ENCODE measurements at places on chromosomes 11 and 22.

- no peaks in the 10 kb centered on the region for H3K4me1 ChIP-seq
- peaks cover 6% of the 10 kb centered on the region for H3K27me3 ChIP-seq
- no peaks in the 10 kb centered on the region for H3K36me3 ChIP-seq
- no peak overlapping the region for H3K27ac ChIP-seq
- DNase-seq, result no peak
Measured at GRCh38 chr11:126543691-126544090, 188.2 kb downstream of the ST3GAL4 start.

- no peaks in the 10 kb centered on the region for H3K27me3 ChIP-seq
- peaks cover 15% of the 10 kb centered on the region for H3K4me1 ChIP-seq
- peak overlapping the region; percentile 15 for H3K27ac ChIP-seq
Measured at GRCh38 chr11:47905358-47906059, 57.4 kb upstream of the NUP160 start.

GRCh38 chr11:105489446-105489845 is 120.4 kb upstream of the GRIA4 start:
- no peaks in the 10 kb centered on the region for H3K36me3 ChIP-seq
- no peaks in the 10 kb centered on the region for H3K4me1 ChIP-seq
- peaks cover 4% of the 10 kb centered on the region for H3K27me3 ChIP-seq
- DNase-seq, result no peak
- H3K4me3 ChIP-seq, result no peak overlapping the region

DNA sequence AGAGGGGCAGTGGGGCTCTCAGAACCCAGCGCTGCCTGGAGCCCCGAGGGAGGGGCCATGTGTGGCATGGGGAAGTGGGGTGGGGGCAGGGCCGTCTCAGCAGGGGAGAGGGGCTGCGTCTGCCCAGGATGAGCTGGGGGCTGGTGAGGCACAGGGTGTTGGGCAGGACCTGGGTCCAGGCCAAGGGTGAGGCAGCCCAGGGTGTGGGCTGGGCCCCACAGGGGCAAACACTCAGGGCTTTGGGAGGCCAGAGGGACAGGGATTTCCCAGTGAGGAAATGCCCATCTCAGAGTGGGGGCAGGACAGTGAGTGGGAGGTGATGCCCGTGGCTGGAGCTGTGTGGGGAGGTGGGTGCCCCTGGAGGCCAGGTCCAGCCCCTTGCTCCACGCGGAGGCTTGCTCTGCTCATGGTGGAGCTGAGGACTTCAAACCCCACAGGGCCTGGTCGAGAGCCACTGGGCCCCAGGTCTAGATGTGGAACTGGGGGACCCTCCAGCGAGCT is 5.4 kb downstream of the PLXNB2 start:
- no peak overlapping the region for H3K27ac ChIP-seq
- DNase-seq, result no peak
- H3K36me3 ChIP-seq, result no peaks in the 10 kb centered on the region

DNA sequence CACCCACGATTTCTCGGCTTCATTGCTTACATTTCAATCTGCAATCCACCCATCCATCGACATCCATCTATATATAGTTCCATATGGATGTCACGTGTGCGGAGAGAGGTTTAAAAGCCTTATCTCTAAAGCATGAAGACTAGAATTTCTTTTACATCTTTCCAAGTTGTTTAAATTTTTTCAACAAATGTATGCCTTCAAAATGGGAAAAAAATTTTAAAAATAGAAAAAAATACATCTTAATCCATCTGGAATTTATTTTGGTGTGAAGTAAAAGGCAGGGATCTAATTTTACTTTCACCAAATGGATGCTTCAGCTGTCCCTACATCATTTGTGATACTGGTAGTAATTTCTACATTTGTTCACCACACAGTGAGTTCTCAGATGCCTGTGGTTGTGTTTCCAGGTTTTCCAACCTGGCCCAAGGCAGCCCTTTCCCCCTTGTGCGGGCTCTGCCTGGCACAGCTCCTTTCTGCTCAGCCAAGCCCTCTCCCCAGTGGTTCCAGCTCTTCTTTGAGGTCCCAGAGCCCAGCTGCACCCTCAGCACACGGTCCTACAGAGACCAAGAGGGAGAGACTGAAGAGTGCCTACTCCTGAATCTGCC is 37.6 kb upstream of the KLHL35 start:
- H3K27me3 ChIP-seq, result no peaks in the 10 kb centered on the region
- H3K36me3 ChIP-seq, result peaks cover 2% of the 10 kb centered on the region
- no peak for DNase-seq
- peaks cover 15% of the 10 kb centered on the region for H3K4me1 ChIP-seq
- H3K4me3 ChIP-seq, result no peak overlapping the region
- no peak overlapping the region for H3K27ac ChIP-seq

GRCh38 chr22:27780161-27780575 is 21.4 kb downstream of the MN1 start:
- no peak for DNase-seq
- no peaks in the 10 kb centered on the region for H3K36me3 ChIP-seq
- no peak overlapping the region for H3K4me3 ChIP-seq
- no peak overlapping the region for H3K27ac ChIP-seq

GRCh38 chr11:129960216-129961214 is 42.1 kb downstream of the PRDM10 start:
- peaks cover 11% of the 10 kb centered on the region for H3K4me1 ChIP-seq
- no peak overlapping the region for H3K4me3 ChIP-seq
- peaks cover 9% of the 10 kb centered on the region for H3K36me3 ChIP-seq
- H3K27ac ChIP-seq, result no peak overlapping the region
- H3K27me3 ChIP-seq, result no peaks in the 10 kb centered on the region

GRCh38 chr11:22130462-22131053 is 62.3 kb upstream of the ANO5 start:
- no peak for DNase-seq
- no peaks in the 10 kb centered on the region for H3K4me1 ChIP-seq
- no peaks in the 10 kb centered on the region for H3K27me3 ChIP-seq
- H3K36me3 ChIP-seq, result no peaks in the 10 kb centered on the region
- no peak overlapping the region for H3K4me3 ChIP-seq

GRCh38 chr11:117953024-117953671 is 23.9 kb upstream of the TMPRSS13 start:
- H3K27ac ChIP-seq, result peak overlapping the region; percentile 95
- peak; percentile 59 for DNase-seq
- H3K4me1 ChIP-seq, result peaks cover 71% of the 10 kb centered on the region
- no peaks in the 10 kb centered on the region for H3K27me3 ChIP-seq
- peaks cover 30% of the 10 kb centered on the region for H3K36me3 ChIP-seq

DNA sequence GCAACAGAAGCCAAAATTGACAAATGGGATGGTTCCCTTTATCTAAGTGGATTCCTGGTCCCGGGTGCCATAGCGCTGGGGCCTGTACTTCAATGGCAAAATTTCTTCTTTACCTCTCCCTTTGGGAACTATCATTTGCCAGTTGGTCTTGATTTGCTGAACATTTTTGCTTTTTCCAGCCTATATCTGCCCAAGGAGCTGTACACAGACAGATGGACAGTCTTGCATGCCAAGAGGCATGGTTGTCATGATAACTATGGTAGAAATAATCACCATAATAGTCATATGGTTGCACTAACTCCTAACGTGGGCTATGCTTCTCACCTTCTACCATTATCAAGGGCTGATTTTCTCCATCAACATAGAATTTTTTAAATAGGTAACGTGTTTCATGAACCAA is 1030.9 kb downstream of the OPCML start:
- H3K4me3 ChIP-seq, result no peak overlapping the region
- H3K27ac ChIP-seq, result no peak overlapping the region
- no peak for DNase-seq
- H3K36me3 ChIP-seq, result no peaks in the 10 kb centered on the region
- no peaks in the 10 kb centered on the region for H3K27me3 ChIP-seq

- no peaks in the 10 kb centered on the region for H3K27me3 ChIP-seq
- DNase-seq, result peak; percentile 52
- H3K27ac ChIP-seq, result no peak overlapping the region
- no peak overlapping the region for H3K4me3 ChIP-seq
- peaks cover 8% of the 10 kb centered on the region for H3K4me1 ChIP-seq
Measured at GRCh38 chr11:65204646-65205601, 23.2 kb downstream of the CAPN1 start.

DNA sequence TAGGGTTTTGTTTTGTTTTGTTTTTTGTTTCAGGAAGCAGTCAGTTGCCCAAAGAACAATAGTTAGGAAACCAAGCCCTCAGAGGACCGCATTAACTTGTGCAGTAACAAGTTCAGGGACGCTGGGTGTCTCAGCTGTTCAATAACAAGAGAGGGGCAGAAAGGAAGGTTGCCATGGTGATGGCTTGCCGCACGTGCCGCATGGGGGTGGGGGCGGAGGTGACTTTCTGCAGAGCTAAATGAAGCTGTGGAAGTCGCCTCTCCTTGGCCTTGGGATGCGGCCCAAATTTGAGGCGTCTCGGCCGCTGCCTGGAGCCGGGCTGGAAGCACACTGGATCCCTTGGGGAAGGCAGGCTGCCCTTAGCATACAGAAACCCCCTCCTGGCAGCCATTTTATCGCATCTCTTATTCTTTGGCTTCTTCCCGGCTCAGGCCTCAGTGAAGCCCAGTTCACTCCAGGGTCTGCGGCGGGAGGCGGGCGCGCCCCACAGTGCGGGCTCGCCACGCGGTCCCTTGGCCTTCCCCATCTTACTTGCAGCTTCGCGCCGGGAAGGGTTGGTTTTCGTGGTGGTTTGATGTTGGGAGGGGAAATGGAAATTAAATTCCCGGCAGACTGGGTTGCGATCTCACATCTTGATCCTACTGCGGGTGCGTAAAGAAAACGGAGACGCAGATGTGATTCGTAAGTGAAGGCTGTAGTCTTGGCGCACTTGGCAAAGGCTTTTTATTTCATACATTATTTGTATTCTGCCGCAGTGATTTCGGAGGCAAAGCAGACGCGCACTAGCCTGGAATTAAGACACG is 94.3 kb downstream of the SLC17A6 start:
- DNase-seq, result no peak
- H3K36me3 ChIP-seq, result no peaks in the 10 kb centered on the region
- H3K27ac ChIP-seq, result no peak overlapping the region
- H3K4me1 ChIP-seq, result peaks cover 14% of the 10 kb centered on the region
- peaks cover 19% of the 10 kb centered on the region for H3K27me3 ChIP-seq

DNA sequence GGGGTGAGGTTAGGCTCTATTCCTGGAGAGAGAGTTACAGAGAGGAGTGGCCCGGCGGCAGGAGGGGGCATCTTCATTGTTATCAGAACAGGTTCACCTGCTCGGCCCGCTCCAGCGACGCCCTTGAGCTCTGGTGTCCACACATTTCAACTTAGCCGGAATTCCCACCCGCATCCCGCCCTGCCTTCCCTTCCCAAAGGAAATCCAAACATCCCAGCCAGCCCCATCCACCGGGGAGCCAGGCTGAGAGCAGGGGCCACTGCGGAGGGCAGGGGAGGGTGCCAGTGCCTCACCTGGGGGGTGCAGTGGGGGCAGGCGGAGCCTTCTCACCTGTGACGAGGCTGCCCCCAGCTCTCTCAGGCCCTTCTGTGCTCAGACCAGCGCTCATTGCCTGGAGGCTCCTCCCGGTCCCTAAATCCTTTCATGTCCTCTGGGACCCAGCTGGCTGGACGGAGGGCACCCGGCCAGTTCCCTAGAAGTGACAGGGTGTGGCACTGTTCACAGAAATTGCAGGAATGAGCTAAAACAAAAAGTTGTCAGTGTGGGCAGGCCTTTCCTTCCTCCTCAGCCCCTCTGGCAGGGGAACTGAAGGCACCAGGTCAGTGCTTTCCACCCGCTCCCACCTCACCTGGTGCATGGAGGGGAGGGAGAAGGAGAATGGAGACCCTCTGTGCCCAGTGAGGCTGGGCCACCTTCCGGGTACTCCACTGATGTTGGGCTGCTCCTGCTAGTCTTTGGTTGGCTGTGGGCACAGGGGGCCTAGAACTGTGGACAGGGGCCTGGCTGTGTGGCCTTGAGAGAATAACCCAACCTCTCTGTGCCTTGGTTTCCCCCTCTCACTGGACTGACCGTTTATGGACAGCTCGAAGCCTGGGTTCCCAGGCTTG is 2.2 kb upstream of the MRGPRG start:
- no peaks in the 10 kb centered on the region for H3K36me3 ChIP-seq
- H3K27ac ChIP-seq, result no peak overlapping the region
- no peak overlapping the region for H3K4me3 ChIP-seq

GRCh38 chr11:125261588-125261987 is 97.0 kb downstream of the PKNOX2 start:
- H3K27ac ChIP-seq, result no peak overlapping the region
- H3K27me3 ChIP-seq, result peaks cover 20% of the 10 kb centered on the region
- no peak overlapping the region for H3K4me3 ChIP-seq
- H3K4me1 ChIP-seq, result peaks cover 2% of the 10 kb centered on the region
- no peaks in the 10 kb centered on the region for H3K36me3 ChIP-seq

DNA sequence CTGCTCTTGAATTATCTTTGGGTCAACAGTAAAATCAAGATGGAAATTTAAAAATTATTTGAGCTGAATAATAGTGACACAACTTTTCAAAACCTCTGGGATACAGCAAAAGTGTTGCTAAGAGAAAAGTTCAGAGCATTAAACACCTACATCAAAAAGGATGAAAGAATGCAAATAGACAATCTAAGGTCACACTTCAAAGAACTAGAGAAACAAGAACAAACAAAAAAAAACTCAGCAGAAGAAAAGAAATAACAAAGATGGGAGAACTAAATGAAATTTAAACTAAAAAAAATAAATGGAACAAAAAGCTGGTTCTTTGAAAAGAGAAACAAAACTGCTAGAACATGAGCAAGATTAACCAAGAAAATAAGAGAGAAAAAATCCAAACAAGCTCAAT is 15.0 kb upstream of the TMEM45B start:
- no peak for DNase-seq
- H3K27ac ChIP-seq, result no peak overlapping the region
- peaks cover 22% of the 10 kb centered on the region for H3K36me3 ChIP-seq
- peaks cover 18% of the 10 kb centered on the region for H3K27me3 ChIP-seq
- H3K4me1 ChIP-seq, result peaks cover 36% of the 10 kb centered on the region

DNA sequence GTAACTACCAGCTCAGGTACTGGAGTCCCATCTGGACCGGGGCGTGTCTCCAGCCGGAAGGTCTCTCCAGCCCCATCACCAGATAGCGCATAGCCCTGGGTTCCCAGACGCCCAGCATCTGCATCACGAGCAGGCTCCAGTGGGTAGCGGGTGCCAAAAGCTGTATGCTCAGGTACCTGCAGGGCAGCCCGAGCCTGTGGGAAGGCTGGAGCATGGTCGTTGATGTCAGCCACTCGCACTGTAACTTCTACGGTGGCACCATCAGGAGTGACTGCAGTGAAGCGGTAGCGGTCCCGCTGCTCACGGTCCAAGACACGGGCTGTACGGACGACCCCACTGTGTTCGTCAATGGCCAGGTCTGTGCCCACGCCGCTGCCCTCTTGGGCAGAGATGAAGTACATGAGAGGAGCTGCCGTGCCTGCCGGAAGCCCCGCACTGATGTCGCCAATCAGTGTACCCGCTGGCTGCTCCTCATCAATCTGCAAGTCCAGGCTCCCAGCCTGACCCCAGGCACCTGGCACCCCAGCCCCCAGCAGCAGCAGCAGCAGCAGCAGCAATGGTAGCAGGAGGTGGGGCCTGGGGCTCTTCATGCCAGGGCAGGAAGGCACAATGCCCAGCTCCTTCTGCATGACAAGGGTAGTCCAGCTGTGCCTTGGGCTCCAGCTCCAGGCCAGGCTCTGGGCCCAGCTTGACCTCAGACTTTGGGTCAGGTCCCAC is 14.5 kb downstream of the DCHS1 start:
- no peaks in the 10 kb centered on the region for H3K4me1 ChIP-seq
- no peaks in the 10 kb centered on the region for H3K36me3 ChIP-seq
- no peak for DNase-seq
- no peak overlapping the region for H3K27ac ChIP-seq

Data from activated CD4-positive, alpha-beta T cell treated with anti-CD3 and anti-CD28 coated beads, Interleukin-2, amount 10 ng/mL, durations not matched to agents 7 days and 5 days (primary cell).